ENCODE measurements at places on chromosomes 12 and 14.

DNA sequence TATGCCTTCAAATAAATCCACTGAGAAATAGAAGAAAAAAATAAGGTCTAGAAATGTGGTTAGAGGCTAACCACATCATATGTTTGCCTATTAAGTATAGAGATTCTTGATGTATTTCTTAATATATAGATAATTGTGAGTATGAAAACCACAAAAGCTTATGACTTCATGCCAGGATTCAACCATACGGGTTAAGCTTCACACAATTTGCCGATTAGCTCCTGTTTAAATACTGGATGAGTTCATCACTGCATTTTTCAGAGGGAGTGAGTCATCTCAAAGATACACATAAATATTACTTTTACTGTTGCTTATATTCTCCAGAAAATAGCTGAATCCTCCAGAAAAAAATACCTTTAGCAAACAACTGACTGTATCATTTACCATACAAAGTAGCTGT is 79.6 kb downstream of the RPL10L start:
- no peak for DNase-seq

- no peak for DNase-seq
Measured at GRCh38 chr12:131928080-131928710, 881 bp upstream of the PUS1 start.

- no peak for DNase-seq
Measured at GRCh38 chr14:55518391-55518790, 61.6 kb upstream of the KTN1 start.

DNA sequence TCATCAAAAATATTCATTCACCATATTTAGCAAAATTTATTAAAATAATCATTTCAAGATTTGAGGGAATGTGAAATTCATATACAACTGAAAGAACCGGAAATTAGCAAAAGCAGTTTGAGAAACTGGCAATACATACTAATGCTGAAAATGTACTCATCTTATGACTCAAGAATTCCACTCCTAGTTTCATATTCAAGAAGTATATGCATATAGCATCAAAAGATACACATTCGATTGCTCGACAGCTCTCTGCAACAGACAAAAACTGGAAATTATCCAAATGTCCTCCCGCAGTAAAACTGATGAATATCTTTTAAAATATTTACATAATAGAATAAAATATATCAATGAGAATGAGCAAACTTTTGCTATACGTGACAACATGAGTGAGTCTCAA is 189.2 kb upstream of the MGAT4C start:
- no peak for DNase-seq

- no peak for DNase-seq
Measured at GRCh38 chr12:67202011-67202677, 67.0 kb upstream of the CAND1 start.

GRCh38 chr12:132404951-132405741 is 75.8 kb upstream of the GALNT9 start:
- DNase-seq, result no peak

GRCh38 chr14:77284066-77284465 is 13.1 kb upstream of the NGB start:
- no peak for DNase-seq

DNA sequence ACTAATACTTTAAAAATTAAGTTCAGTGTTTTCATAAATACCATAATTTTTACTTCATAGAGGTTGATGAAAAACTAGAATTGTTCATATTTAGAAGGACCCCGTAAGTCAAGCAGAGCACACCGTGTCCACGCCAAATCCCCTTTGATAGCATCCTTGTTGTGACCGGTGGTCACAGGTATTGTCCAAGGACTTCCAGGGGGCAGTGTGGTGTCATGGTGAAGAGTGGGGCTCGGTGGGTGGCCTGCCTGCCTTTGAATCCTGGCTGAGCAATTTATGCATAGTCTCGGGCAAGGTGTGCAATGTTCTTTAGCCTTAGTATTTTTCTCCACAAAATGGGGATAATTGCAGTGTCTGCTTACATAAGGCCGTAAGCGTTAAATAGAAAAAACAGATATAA is 169.9 kb downstream of the KTN1 start:
- no peak for DNase-seq

DNA sequence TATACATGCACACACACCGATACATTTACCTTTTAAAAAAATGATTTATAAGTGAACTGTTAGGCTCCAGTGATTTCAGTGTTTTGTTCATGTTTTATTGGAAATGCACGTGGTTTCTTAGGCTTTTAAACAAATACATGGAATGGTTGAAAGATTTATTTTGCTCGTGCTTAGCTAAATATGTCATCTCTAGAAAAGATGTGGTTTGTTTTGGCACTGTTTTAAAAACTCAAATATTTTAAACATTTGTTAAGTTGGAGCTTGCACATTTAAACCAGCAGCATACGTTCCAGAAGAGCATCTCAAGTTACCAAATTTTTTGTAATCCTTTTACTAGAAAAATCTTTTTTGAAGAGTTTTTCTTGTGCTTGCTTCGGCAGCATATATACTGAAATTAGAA is 44.5 kb downstream of the FOXA1 start:
- no peak for DNase-seq

GRCh38 chr14:59754256-59754655 is 116.3 kb downstream of the RTN1 start:
- no peak for DNase-seq

DNA sequence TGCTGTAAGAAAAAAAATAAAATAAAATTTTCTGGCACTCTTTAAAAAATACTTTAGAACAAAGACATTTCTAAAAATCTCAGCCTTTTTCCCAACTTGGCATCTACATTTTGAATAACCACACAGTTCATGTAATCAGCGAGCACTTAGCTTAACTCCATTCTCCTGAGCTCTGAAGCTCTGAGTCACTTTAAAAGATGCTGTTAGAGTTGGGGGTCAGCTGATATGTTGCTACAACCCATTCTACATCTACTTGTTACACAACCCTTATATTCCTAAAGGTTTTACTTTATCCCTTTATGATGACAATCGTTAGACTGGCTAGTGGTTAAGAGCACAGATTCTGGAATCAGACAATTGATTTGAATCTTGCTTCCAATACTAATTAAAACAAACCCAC is 48.3 kb downstream of the SLC41A2 start:
- DNase-seq, result no peak

GRCh38 chr12:19482551-19483109 is 43.3 kb downstream of the AEBP2 start:
- DNase-seq, result peak; percentile 81
